ENCODE measurements at places on chromosomes 2 and 18. TPM values are rescaled to one million over a fixed set of nuclear protein-coding genes. Genes with fewer than 3 reads are reported as not detected.

DNA sequence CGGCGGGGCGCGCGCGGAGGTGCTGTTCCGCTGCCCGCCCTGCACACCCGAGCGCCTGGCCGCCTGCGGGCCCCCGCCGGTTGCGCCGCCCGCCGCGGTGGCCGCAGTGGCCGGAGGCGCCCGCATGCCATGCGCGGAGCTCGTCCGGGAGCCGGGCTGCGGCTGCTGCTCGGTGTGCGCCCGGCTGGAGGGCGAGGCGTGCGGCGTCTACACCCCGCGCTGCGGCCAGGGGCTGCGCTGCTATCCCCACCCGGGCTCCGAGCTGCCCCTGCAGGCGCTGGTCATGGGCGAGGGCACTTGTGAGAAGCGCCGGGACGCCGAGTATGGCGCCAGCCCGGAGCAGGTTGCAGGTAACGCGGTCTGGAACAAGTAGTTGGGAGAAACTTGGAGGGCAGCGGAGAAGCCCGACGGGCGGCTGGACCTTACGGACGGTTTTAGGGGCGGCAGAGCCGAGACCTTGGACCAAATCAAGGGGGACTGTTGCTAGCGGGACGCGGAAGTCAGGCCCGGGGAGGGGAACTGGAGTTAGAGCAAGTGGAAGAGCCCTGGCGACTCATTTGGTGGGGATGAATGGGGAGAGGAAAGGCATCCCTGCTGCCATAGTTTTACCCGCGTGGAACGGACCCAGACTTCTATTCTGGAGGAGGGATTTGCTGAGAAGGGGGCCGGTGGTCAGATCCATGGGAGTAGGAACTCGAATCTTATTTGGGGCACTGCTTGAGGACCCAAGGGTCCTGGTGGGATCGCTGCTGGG, 573 bp downstream of the IGFBP2 start:
- peak; percentile 66 for DNase-seq

GRCh38 chr2:12501469-12502158, 215.1 kb upstream of the TRIB2 start:
- peak; percentile 94 for DNase-seq

The FLACC1 gene
- 1.4 TPM for total RNA-seq

The CNGA3 gene
- not detected for total RNA-seq

The GRP gene
- not detected for total RNA-seq

Measured in activated CD4-positive, alpha-beta T cell treated with anti-CD3 and anti-CD28 coated beads, Interleukin-2, amount 10 ng/mL, durations not matched to agents 24 days and 14 days (primary cell).